ENCODE measurements at places on chromosomes 1 and 21.

DNA sequence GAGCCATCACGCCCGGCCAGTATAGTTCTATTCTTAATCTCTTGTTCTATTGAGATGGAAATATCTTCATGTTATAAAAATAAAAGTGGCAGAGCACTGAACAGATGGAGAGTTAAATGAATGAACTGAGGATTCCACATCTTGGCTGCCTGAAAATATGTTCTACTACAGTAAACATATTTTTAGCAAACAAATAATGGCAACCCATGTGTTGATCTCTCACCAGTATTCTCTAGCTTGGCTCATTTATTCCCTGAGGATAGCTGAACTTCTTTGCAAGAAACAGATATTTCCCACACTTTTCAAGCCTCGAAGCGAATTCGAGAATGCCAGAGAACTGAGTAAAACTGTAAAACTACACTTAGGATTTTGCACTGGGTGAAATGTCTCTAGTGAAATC is 58.9 kb downstream of the DIRAS3 start:
- DNase-seq: no peak

DNA sequence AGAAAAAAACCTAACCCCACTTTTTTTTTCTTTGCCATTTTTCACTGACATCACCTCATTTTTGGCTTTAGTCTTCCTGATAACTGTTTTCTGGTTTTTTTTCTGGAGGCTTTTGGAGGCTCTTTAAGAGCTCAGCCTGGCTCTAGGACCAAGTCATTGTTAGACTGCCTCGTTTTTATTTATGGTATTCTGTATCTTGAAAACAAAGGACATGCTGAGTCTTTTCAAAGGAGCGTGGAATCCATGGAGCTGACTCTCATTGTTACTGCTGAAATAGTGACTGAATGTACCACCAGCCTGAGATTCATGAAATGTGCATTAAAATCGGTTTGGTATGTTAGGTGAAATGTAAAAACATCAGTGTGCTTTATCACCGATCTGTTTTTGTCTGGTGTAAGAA is 28.0 kb downstream of the RASAL2 start:
- DNase-seq: no peak

GRCh38 chr21:45333583-45334121 is 46.0 kb upstream of the POFUT2 start:
- DNase-seq: peak; percentile 36

- DNase-seq: peak; percentile 94
These were observed 30.0 kb downstream of the LRRC3 start for GRCh38 chr21:44485254-44485793.

DNA sequence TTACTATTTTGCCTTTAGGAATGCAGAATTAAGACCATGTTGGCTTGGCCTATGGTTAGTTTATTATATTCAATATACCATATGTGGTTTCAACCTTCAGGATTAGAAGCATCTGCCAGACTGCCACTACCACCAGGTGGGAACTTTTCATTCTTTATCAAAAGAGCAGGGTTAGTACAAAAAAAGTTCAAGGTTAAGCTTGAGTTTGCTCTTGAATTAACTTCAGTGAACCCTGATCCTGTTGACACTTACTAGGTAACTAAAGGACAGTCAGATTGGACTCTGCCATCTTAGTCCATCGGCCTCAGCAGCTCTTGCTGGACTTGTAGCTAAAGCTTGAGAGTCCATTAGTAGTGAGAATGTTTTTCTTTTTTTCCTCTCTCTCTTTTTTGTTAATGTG is 22.1 kb downstream of the CLIC4 start:
- no peak for DNase-seq

DNA sequence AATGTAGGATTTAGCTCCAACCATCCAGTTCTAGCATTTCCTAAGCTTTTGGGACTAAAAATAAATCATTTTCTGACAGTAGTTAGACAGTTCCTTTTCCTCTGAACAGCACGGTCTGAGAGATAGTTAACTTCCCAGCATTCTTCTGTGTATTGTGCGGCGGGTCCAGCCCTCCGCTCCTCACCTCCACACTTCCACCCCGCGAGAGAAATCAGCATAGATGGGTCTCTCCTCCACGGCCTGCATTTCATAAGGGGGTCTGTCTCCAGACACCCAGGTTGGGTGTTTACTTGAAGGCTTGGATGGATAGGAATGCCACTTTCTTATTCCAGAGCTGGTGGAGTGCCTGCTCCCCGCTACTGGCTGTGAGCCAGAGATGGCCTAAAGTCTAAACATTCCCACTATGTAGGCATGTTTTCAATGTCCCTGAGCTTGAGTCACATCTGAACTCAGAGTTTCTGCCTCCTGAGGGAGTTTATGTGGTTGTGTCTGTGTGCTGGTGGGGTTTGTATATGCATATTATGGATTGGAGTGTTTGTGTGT is 38.0 kb upstream of the PPP2R5A start:
- DNase-seq: no peak

- DNase-seq: no peak
These were observed 211.5 kb upstream of the USP24 start for GRCh38 chr1:55426619-55427018.

GRCh38 chr1:179550746-179551682 is 24.7 kb downstream of the NPHS2 start:
- DNase-seq: no peak

DNA sequence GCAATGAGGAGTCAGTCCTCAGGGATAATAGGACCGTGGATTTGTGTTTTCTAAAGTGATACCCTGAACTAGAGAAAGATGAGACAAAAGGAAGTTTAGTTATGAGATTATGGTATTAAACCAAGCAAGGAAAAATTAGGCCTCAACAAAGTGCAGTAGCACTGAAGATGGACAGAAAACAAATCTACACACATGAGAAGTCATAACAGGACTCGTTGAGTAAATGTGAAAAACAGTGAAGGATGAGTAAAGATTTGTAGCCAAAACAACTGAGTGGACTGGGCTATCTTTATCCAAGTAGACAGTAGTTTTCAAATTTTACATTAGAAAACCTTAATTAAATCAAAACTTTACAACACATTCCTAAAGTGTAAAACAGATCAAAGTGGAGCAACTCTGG is 15.0 kb downstream of the EPRS1 start:
- no peak for DNase-seq

GRCh38 chr1:240056350-240056749 is 35.3 kb upstream of the FMN2 start:
- DNase-seq: no peak

GRCh38 chr1:208475449-208475848 is 231.3 kb upstream of the PLXNA2 start:
- DNase-seq: no peak

GRCh38 chr1:147247656-147248238 is 5.3 kb downstream of the CHD1L start:
- DNase-seq: no peak

DNA sequence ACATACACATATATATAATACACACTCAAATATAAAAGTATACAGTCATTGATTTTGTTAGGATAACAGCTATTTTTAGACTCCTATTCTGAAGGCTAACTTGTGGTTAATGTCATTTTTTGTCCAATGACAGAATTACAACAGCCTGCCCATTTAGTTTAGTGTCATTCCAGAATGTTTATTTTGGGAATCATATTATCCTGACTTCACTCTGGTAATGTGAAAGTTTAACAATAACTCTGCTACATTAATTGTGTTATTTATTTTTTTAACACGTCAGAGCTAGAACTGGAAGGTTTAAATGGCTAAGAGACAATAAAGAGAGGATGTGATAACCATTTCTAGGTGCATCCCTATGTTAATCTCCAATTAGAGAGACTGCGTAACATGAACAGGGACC is 648.1 kb downstream of the USP25 start:
- DNase-seq: no peak

DNA sequence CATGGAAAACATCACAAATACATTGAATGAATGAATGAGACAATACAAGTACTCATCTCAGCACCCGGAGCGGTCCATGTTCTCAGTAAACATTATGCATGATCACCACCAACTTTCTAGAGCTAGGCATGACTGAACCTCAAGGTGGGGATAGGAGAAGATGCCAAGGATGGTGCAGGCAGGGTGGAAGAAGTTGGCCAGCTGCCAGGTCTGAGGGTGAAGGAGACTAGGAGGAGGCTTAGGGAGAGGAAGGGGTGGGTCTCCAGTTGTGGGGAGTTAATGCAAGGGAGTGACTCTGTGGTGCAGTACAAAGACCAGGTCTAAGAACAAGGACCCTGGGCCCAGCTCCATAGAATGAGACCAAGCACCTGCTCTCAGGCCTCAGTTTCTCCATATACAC is 91.7 kb downstream of the MATN1 start:
- DNase-seq: no peak

DNA sequence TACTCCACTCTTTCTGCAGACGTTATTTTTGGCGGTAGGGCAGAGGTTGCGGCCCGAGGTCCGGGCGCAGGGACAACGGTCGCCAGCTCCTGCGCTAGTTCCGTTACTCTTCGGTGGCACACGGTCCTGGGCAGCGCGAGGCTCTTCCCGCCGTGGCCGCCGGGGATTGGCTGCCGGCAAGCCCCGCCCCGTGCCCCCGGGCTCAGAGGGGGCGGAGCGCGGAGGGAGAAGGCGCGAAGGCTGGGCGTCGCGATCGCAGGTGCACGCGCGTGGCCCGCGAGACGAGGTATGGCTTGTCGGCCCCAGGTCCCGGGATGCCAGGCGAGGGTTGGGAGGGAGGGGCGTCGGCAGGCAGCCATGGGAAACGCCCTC is 518 bp upstream of the SHE start:
- peak; percentile 62 for DNase-seq

- no peak for DNase-seq
These were observed 14.0 kb upstream of the FOXO6 start for GRCh38 chr1:41347276-41347675.

DNA sequence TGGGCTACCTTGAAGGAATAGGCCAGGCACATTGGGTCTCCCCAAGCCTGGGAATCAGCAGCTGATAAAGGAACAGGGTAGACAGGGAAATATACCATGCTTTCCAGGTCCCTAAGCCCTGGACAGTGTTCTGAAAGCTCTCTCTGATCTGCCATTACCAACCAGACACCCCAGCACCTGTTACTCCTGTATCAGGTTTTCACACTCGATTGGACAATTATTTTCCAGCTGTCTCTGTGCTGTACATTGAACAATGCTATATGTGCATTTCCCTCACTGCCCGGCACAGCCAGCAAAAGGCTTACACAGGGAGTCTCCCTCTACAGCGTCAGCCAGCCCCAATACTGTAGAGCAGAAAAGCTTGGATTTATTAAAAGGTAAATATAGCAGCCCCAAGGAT is 4.7 kb downstream of the CFAP45 start:
- no peak for DNase-seq

DNA sequence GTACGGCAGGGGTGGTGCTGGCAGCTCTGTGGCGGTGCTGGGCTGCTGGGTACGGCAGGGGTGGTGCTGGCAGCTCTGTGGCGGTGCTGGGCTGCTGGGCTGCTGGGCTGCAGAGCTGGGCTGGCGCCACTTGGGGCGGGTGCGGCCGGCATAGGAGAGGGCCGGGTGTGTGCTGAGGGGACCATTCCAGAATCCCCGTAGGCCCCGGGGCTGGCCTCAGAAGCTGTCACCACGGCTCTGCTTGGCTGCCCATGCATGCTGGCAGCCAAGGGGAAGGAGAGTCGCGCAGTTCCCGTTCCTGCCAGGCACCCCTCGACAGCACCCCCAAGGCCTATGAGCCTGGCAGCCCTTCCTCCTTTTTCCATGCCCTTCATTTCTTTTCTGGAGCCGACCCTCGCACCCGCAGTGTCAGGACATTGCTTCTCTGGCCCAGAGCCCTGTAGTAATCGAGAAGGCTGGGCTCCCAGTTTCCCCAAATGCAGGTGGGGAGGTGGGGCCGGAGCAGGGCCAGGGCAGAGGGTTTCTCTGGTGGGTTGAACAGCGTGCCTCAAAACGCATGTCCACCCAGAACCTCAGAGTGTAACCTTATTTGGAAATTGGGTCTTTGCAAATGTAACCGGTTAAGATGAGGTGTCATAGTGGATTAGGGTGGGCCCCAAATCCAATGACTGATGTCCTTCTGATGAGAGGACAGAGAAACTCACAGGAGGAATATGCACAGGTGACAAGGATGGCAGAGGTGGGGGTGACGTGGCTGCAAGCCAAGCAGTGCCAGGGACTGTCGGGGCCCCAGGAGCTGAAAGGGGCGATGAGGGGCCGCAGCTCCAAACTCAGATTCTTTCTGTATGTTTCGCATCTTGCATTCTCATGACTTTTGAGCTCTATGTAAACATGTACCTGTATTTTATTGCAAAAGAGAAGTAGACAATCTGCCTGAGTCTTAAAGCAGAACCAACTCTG is 71.0 kb upstream of the ACTRT2 start:
- DNase-seq: no peak

- no peak for DNase-seq
These were observed 8.0 kb downstream of the SDHB start for GRCh38 chr1:17045634-17046333.

DNA sequence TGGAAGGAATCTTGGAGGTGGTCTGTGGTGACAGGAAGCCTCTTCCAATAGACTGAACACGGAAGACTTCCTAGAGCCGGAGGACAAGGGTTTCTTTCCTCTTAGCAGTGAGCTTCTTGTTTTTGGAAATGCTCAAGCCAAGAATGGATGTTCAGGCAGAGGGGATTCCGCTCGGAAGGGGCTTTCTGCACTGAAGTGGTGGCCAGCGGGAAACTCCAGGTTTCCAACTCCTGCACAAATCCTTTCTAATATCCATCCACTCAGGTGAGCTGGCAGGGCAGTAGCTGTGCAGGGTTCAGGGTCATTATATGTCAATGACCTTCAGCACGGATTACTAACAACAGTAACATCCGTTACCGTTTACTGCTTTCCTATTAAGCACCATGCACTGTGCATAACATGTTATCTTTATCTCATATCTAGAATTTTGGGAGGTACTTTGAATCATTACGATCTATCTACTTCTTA is 573 bp upstream of the CPT2 start:
- DNase-seq: no peak

DNA sequence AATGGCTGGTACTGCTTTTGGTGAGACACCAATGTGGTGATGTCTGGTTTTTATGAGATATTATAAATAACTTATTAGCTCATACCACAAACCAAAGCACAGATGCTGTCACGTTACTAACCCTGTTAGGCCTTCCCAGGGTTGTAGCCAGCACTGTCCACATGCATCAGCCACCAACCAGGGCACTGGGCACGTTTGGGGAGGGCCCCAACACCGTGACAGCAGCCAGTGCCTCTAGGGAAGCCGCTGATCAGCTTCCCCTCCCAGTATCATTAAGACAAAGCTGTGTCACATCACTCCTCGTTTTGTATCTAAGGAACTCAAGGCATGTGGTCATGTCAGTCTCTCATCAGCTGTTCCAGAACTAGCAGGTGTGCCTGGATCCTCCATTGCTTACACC is 13.9 kb downstream of the URB1 start:
- DNase-seq: no peak

Data from H9 (cell line).